Thoracic aorta (tissue), 2 donors: ENCODE measurements at places on chromosomes 3 and 15.

DNA sequence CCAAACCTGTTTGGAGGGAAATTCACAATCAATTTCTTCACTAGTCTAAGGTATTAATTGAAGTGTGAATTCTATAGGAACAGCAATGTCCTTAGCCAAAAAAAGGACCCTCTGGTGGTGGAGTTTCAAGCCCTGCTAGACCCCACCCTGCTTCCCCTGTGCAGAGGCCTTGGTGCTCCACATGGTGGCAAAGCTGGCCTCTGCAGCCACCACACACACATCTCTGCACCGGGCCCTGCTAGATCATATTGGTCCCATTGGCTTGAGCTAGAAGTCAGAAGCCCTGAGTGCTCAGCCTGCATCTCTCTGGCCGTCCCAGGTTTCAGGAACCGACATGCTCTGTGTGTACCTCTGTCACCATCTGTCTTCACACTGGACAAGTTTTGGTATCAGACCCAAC, 220.9 kb upstream of the TRIM42 start:
- no peak for DNase-seq

GRCh38 chr3:161510510-161511260, 14.1 kb downstream of the OTOL1 start:
- DNase-seq = no peak

DNA sequence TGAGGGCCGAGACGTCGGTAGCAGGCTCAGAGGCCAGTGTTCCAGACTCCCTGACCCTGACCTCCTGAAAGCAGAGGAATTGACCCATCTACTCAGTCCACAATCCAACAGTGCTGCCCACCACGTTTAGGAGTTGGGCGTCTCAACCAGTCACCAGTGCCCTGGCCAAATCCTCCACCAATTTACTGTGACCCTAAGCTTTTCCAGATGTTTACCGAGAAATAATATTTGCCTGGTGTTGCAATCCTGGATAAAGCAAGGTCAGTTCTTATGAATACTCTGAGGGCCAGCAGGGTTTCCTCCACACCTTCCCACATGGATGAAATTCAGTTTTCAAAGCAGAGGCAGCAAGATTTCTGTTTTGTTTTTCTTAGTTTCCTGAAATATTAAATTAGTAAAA, 7.5 kb upstream of the APOD start:
- DNase-seq = no peak

DNA sequence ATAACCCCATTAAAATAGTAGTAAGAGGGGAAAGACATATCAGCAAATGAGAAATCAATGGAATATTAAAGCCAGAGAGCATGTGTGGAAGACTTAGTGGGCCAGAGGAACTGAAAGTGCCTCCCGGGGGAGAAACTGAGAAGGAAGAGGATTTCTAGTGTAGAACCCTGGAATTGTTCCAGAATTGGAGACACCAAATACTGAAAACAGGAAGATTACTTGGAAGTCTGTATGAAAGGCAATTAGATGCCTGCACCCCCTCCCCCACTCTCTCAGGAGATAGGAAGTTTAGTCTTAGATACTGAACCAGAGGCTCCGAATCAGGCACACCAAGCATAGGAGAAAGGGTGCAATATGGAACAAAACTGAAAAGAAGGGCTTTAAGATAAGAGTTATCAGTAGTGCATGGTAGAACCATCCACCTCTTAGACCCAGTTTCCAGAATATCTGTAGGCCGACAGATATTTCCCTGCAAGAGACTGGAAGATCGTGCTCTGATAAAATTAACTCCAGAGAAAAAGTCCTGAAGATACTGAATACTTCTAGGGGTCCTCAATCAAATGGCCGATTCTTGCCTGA, 32.4 kb downstream of the KLHL18 start:
- DNase-seq = no peak

GRCh38 chr15:70488002-70488605, 275.3 kb downstream of the UACA start:
- DNase-seq = no peak

DNA sequence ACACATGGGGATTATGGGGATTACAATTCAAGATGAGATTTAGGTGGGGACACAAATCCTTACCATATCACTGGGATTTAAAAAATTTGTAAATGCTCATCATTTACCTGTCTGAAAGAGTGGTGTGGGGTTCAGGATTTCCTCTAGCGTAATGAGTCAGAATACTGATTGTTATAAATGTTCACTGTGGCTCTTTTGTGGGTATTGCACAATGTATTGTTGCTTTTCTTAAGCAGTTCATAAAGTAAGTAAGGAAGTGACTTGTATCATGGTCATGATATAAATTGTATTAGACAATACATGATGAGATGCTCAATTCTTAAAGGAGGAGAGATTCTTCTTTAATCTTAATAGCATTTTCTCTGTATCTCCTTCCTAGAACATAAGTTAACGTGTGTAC, 262.1 kb downstream of the CNTN4 start:
- no peak for DNase-seq

GRCh38 chr3:10391391-10391790, 70.5 kb upstream of the SEC13 start:
- DNase-seq = no peak

DNA sequence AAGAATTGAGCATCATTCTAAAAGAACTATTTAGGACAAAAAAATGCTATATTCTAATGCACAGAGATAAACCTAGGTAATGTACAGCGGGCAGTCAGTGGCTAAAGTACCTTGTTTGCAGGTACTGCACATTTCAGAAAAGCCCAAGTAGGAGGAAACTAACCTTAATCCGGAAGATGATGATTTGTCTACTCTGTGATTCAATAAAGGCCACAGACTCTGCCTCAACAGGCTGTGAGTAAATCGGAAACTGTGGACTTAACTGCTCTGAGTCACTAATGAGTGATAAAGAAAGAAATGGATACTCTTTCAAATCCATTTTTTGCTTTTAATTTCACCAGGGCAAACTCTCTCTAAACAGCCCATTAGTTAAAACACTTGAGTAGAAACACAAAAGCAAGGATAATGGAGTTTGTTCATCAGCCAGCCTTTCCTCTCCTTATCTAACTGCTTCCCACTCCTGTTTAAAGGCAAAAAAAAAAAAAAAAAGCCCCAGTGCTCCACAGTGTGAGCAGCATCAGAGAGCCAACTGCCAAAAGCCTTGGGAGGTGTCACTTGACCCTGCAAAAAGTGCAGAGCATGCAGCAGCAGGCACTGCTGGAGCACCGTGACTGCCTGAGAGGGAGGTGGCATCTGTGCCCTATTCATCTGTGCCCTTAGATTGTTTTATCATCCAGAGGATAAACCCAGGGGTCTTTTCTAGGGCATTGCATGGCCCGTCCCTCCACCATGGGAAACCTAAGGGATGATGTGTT, 187.7 kb downstream of the SATB1 start:
- DNase-seq = no peak

- DNase-seq = no peak
Observed at GRCh38 chr3:16785465-16785864, 99.3 kb upstream of the PLCL2 start.

DNA sequence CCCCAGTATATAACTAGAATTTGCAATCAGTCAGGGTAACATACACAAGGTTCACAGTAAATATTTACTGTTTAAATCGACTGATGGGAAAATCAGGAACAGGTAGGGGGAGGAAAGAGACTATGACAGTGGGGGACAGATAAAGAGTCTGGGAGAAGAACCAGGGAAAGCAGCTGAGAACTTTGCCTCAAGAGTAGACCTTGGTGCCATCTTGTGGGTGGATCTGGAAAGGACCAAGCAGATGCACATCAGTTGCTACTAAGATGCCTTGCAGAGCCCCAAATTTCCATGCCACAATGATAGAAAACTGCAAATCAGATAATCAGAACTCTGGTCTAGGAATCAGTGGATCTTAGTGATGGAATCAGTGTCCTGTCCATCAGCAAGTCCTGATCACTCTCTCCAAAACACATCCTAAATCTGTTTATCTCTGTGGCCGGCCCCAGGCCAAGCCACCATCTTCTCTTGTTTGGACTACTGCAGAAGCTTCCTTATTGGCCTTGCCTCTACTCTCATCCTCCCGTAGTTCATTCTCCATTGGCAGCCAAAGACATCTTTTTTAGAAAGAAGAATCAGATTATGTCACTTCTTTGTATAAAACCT, 62.7 kb downstream of the PDE8A start:
- no peak for DNase-seq

DNA sequence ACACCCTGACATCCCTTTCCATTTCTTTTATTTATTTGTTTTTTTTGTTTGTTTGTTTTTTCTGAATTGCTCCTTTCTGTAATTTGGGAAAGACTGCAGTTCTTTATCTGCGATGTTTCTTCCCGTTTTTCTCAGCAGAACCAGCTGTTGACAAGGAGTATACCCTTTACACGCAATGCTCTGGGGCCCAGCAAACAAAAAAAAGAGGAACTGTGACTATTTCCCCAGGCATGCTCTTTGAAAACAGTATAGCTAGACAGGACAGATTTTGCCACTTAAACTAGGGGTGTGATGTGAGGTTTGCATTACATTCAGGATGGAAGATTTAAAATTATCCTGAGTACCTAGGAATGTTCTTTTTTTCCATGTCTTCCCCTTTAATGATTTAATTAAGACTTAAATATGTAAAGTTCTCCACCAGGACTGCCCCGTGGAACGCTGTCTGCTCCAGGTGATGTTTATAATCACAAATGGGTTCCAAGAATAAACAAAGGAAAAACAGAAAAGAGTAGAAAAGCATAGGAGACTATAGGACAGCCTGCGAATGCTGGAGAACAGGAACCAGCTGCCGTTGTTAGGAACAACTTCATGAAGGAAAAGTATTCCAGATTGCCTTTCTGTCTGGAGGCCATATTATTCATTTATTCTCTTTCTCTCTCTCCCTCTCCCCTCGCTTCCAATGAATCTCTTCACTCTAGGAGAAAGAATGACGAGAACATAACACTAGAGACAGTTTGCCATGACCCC, 43.3 kb downstream of the TGFBR2 start:
- DNase-seq = no peak

GRCh38 chr3:156840826-156841689, 14.9 kb downstream of the LEKR1 start:
- DNase-seq = no peak

GRCh38 chr3:129467932-129468331, 27.9 kb downstream of the IFT122 start:
- DNase-seq = no peak

GRCh38 chr15:95663156-95664100, 667.1 kb upstream of the NR2F2 start:
- DNase-seq = no peak

- no peak for DNase-seq
Observed at GRCh38 chr3:38000242-38000916, 9.8 kb downstream of the VILL start.

- DNase-seq = no peak
Observed at GRCh38 chr3:8239095-8239494, 262.5 kb upstream of the LMCD1 start.

- DNase-seq = no peak
Observed at GRCh38 chr3:192841428-192841827, 76.2 kb downstream of the MB21D2 start.

DNA sequence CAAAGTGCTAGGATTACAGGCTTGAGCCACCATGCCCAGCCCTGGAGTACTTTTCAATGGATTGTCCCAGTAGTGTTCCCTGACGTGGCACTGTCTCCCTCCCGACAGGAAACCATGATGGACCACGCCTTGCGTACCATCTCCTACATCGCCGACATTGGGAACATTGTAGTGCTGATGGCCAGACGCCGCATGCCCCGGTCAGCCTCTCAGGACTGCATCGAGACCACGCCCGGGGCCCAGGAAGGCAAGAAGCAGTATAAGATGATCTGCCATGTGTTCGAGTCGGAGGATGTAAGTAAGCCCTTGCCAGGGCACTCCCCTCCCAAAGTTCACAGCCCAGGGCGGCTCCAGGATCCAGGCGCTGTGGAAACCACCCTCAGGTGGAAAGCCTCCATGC, 168.1 kb downstream of the NSMCE3 start:
- DNase-seq = no peak

GRCh38 chr3:195035345-195036202, 235.4 kb downstream of the XXYLT1 start:
- DNase-seq = no peak

DNA sequence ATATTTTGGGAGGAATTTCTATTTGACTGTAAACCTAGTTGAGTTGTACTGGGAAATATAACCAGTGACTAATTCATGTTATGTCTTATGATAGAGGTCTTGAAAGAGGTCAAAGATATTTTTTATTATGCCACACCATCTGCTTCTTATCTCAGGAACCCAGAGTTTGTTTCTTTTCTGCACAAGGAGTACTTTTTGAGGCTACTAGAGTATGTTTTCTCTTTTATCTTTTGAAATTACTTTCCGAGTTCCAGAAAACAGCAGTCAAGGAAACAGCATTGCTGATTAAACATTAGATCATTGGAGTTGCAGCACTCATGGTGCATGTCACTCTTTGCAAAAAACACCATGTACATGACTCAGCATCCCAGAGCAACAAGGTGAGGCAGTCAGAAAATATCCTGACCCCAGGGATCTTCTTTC, 645.8 kb upstream of the NR2F2 start:
- no peak for DNase-seq

DNA sequence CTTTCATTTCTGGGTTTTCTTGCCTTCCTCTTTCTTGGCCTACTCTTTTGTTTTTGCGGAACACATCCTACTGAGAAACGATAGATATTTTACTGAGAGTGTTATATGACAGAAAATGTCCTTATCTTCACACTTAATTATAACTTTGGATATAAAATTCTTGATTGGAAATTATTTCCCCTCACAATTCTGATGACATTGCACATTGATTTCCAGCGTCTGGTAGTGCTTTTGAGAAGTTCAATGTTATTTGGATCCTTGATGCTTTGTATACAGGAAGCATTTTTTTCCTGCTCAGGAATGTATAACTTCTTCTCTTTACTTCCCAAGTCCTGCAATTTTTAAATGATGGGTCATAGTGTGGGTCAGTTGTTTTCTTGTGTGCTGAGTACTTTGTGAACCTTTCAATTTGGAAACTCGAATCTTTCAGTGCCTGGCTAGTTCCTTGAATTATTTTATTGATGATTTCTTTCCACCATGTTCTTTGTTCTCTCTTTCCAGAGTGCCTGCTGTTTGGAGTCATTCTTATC, 183.9 kb downstream of the PDCD6IP start:
- DNase-seq = no peak

DNA sequence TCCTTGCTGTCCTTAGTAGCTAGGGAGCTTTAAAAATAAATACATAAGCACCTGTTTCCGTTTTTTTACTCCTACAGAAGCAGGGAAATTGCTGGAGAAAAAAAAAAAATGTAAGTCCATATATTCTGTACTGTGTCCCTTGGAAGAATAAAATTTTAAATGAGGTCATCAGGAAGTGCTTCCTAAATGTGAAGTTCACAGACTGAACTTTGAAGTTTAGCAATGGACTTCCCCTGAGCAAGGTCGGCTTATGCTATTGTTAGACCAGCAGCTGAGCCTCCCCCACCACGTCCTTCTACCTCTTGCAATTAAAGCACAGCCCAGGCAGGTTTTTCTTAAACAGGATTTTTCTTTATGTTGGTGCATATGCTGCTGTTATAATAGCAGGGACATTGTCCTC, 26.3 kb downstream of the LIPC start:
- DNase-seq = no peak

- DNase-seq = no peak
Observed at GRCh38 chr3:78703944-78704343, 1063.9 kb downstream of the ROBO1 start.

- DNase-seq = no peak
Observed at GRCh38 chr15:72227192-72227586, 3.8 kb downstream of the PKM start.

GRCh38 chr3:143090486-143090885, 29.1 kb upstream of the CHST2 start:
- DNase-seq = no peak

- no peak for DNase-seq
Observed at GRCh38 chr3:12253516-12254343, 35.1 kb upstream of the PPARG start.
